ENCODE measurements at places on chromosomes 1 and 21.
A peak's percentile ranks its signal among the peaks of the same experiment; 100 is the strongest.

DNA sequence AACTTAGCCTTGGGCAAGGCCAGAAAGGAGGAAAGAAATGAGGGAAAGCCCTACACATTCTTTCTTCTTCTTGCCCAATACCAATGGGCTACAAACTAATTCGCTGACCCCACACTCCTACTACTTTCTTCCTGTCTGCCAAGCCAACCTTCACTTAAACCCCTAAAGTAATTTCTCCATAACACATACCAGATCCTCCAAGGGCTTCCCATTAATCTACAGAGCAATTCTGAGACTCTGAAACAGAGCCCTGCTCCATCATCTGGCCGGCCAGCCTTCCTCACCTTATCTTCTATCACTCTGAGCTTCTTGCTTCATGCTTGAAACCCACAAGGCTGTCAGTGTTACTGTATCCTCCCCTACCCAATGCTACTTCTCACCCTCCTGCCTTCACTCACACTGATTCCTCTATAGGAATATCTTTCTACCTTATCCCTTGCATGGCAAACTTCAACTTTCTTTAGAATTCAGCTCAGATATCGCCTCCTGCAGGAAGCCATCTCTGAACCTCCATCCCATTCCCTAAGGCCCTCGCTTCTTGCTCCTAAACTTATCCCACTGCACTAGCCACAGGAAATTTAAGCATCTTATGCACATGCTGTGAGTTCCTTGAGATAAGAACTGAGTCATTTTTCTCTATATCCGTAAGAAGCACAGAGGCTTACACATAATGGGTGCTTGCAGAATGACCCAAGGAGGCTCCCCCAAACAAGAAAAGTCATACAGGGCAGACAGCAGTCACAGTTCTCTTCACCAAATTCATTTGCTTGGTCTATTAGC is 81.9 kb downstream of the JAK1 start:
- DNase-seq = no peak

GRCh38 chr1:157806431-157807149 is 13.3 kb downstream of the FCRL1 start:
- no peak for DNase-seq

DNA sequence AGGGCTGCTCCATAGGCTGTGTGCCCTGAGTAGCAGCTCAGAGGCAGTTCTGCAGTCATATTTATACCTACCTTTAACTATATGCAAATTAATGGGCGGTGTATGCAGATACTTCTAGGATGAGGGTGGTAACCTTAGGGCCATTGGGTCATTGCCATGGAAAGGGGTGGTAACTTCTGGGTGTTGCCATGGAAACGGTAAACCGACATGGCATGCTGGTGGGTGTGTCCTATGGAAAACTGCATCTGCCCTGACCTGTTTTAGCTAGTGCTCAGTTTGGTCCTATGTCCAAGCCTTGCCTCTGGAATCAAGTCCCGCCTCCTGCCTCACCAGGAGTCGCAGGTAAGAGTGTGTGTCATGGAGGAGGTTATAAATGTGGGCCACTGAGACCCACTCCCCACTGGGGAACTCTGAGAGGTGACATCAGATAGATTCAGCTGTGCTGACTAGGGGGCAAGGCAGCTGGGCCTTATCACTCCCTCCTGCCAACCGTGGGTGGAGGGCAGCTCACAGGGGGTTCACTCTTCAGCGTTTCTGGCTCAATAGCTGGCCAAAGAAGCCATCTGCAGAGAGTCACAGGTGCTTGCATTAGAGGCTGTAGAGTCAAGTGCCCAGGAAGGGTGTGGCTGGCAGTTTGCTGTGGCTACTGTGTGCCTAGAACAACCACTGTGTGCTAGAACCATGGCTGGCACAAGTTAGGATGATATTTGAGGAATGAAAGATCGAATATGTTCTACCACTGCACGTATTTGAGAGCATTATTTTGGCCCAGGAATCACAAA is 19.0 kb downstream of the BACE2 start:
- no peak for DNase-seq

DNA sequence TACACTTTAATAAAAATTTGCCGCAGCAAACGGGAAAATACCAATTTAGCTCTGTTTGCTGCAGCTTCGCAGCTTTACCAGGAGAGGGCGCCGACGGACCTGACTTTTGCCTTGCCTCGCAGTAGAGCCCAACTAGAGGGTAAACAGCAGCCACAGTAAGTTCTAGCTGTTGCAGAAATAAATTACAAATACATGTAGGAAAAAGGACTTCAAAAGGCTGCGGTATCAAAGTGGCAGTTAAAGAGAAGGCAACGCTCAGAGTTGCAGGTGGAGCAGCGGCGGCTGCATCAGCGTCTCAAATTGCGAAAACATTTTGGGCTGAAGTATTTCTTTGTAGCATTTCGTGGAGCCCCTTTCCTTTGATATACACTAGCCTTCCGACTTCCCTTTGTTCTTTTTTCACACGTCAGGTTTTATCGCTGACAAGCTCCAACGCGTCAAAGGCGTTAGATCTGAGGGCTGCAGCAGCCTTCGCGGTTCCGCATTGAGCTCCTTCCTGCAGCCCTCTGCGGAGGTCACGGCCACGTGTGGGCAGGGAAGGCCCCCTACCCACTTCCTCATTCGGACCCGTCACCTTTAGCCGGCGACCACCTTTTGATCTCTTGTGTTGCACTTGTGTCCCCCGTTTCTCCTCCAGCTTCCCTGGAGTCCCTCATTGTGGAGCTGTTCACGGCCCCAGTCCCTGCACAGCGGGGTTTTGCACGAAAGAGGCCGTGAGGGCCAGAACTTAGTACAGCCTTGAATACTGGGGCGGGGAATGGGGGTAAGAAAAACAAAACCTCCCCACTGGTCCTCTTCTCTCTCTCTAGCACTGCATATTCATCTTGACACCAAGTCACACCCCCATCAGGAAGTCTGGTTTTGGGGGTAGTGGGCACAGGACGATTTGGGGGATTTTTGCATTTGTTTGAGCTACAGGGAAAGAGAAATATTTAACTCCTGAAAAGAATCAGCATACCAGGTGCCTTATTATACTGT is 72.8 kb downstream of the S1PR1 start:
- peak; percentile 66 for DNase-seq

Measured in KG1 (cell line).